ENCODE measurements at places on chromosomes 11 and 22.

DNA sequence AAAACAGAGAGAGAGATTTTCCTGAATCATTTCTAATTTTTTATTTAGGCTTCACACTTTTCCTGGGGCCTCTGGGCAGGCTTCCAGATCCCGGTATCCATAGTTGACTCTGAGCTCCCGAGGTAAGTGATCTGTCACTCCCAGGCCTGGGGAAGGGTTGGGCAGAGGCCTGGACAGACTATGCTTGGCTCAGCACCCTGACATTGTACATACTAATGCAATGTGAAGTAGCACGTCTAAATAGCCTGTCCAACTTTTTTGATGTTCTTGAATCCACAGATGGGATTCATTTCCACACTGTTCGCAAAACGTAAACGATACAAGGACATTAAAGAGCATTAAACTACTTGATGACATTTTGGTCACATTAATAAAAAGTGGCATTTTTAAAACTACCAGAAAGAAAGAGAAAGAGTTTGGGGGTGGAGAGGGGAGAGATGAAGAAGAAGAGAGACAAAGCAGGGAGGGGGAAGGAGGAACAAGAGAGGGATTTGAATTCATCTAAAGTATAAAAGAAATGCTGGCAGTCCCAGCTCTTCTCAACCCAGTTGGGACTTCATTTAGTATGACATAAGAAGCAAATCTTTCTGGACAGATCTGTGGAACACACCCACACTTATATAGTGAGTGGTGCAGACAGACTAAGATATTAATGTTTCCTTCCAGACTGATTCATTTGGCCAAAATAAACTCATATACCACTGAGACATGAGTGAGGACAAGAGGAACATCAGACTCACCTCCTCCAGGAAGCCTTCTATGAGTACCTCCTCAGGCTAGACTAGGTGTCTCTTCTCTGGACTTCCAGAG, 514.2 kb downstream of the SOX6 start:
- DNase-seq, result no peak

GRCh38 chr11:78212586-78213371, 24.1 kb downstream of the USP35 start:
- DNase-seq, result no peak

- no peak for DNase-seq
Observed at GRCh38 chr22:20503816-20504215, 3.6 kb upstream of the MED15 start.

DNA sequence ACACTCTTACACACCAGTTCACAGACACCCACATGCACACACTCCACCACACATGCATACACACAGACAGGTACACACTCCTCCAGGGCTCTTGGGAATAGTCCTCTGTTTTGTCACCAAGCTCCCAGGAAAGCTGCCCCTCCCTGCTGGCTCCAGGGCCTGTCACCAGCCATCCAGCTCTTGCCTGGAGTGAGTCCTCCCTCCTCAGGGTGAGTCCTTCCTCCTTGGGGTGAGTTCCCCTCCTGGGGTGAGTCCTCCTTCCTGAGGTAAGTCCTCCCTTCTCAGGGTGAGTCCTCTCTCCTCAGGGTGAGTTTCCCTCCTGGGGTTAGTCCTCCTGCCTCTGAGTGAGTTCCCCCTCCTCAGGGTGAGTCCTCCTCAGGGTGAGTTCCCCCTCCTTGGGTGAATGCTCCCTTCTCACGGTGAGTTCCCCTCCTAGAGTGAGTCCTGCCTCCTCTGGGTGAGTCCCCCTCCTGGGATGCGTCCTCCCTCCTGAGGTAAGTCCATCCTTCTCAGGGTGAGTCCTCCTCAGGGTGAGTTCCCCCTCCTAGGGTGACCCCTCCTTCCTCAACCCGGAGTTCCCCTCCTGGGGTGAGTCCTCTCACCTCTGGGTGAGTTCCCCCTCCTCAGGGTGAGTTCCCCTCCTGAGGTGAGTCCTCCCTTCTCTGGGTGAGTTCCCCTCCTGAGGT, 100.6 kb upstream of the FGF3 start:
- DNase-seq, result no peak

DNA sequence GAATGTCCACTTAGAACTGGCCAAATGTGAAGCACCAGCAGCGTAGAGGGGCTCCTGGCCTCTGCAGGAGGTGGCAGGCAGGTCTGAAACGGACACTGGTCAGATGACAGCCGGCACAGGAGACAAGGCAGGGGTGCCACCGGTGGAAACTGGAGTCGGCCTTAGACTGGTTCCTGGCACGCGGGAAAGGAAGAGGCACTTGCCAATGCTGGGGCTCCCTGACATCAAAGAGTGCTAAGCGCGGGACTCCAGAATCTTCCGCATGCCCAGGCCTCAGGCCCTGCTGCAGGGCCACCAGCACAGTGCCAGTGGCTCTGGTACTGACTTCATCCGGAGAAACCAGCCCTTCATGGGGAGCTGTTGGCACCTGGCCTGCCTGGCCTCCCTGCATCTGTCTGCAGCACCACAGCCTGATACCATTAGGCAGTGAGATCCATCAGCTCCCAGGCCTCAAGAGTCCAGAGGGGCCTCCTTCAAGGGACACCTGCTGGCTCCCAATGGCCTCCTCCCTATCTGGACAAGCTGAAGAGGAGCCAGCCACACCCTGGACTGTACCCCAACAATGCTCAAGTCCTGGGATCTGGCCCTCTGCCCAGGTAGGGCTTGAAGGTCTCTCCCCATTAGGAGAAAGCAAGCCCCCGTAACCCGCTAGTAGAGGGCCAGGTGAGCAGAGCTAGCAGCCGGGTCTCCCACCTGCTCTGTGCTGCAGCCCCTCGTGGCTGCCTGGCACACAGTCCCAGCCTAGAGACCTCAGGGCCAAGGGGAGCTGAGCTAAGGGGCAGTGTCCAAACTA, 29.7 kb upstream of the GNB1L start:
- DNase-seq, result no peak

GRCh38 chr11:121889186-121889585, 226.8 kb downstream of the BLID start:
- DNase-seq, result no peak

GRCh38 chr22:46239261-46240048, 10.6 kb downstream of the CDPF1 start:
- DNase-seq, result no peak

GRCh38 chr11:45335434-45335833, 49.3 kb upstream of the SYT13 start:
- no peak for DNase-seq

DNA sequence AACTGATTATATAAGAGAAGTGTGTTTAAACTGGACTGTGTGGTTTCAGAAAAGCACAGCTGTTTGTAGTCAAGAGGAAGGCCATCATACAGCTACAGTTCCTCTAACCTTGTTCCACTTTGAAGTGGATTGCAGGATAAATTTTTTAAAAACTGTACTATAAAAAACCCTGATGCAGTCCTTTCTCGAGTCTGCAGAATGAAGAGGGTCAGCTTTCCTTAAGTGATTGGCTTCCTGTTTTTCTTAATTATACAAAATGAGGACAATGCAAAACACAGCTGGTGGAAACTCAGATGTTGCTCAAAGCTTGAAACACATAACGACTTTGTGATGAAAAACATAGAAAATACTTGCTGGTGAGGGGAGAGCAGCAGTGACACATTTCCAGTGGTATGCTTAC, 1060.5 kb downstream of the DLG2 start:
- no peak for DNase-seq

DNA sequence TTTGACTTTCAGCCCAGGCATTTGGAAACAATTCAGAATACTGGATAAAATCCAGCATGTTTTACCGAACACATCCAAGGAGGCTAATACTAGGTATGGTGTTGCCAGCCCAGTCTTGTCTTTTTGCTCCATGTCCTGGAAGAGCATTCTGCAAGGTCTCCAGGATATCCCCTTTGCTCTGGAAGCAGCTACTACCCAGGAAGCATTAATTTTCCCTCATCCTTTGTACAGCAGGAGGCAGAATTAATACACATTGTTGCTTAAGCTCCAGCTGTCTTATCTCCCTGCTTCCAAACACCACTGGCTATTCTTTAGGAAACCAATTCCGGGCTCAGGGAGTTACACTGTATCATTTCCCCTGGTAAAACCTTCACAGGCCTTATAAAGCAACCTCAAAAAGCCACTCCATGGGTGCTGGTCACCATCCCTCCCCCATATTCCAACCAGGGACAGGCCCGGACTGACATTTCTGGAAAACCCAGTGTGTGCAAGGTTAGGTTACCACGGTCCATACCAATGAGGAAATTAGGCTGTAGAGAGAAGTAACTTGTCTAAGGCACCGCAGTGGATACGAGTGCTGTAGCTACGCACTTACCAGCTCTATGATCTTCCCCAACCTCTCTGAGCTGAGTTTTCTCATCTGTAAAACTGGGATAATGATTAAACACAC, 1.5 kb upstream of the UBASH3B start:
- DNase-seq, result no peak

GRCh38 chr11:134957540-134958335, 545.7 kb upstream of the B3GAT1 start:
- DNase-seq, result no peak

GRCh38 chr11:114848027-114848426, 169.7 kb downstream of the NXPE2 start:
- DNase-seq, result no peak

GRCh38 chr22:49825436-49825835, 2.2 kb downstream of the BRD1 start:
- DNase-seq, result no peak

GRCh38 chr11:59611570-59612565, 3.7 kb downstream of the OSBP start:
- DNase-seq, result no peak
